ENCODE measurements at places on chromosomes 5 and 9. TPM values are rescaled to one million over a fixed set of nuclear protein-coding genes. Genes with fewer than 3 reads are reported as not detected.

The PCDHA12 gene
- total RNA-seq: not detected

The CARD6 gene
- total RNA-seq: 6.5 TPM

The PTGES gene
- 40.9 TPM for total RNA-seq

The PDE8B gene
- not detected for total RNA-seq
